ENCODE measurements at places on chromosomes 4 and X. TPM values are rescaled to one million over a fixed set of nuclear protein-coding genes. Genes with fewer than 3 reads are reported as not detected.
A peak's percentile ranks its signal among the peaks of the same experiment; 100 is the strongest.

- no peaks in the 10 kb centered on the region for H3K27me3 ChIP-seq
- no peak overlapping the region for H3K4me3 ChIP-seq
- H3K36me3 ChIP-seq: no peaks in the 10 kb centered on the region
- H3K27ac ChIP-seq: no peak overlapping the region
Measured at GRCh38 chrX:115687595-115687994, 126.6 kb downstream of the PLS3 start.

DNA sequence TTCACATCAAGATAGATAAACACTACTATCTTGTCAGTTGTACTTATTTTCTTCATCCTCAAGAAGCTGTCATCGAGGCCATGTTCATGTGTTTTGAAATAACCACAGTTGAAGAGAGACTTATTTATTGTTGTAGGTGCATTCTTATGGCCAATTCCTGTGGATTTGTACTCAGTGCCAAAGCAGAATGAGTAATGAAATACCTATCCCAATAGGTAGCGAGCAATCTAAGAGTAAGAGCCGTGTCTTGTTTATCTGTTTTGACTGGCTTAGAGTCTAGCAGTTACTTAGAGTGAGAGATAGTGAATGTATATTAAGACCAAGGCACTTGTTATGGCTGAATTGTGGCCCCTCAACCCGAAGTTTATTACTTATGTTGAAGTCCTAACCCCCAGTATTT, 631.0 kb upstream of the SPANXN1 start:
- no peak overlapping the region for H3K27ac ChIP-seq
- no peak for DNase-seq
- no peak overlapping the region for H3K4me3 ChIP-seq
- no peaks in the 10 kb centered on the region for H3K27me3 ChIP-seq
- no peaks in the 10 kb centered on the region for H3K36me3 ChIP-seq
- no peaks in the 10 kb centered on the region for H3K4me1 ChIP-seq

DNA sequence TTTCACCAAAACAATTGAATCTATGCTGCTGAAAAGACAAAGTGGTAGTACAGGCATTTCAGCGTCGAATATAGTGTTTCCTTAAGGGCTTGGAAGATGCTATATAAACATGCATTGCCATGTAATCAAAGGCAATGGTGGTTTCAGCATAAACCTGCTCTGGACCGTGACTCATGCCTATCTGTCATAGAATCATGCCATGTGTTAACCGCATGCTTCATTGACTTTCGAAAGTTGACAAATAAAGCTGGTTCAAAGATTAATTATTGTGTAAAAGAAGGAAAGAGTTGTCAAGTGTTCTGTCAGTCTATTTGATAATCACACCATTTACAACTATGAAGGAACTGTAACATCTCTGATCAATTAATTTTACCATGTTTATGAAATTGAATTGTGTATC, 83.2 kb downstream of the FUNDC1 start:
- H3K4me1 ChIP-seq: no peaks in the 10 kb centered on the region
- H3K4me3 ChIP-seq: no peak overlapping the region
- no peak overlapping the region for H3K27ac ChIP-seq
- no peaks in the 10 kb centered on the region for H3K27me3 ChIP-seq
- H3K36me3 ChIP-seq: no peaks in the 10 kb centered on the region

- no peak overlapping the region for H3K27ac ChIP-seq
- DNase-seq: no peak
- H3K27me3 ChIP-seq: peaks cover 20% of the 10 kb centered on the region
- H3K4me1 ChIP-seq: no peaks in the 10 kb centered on the region
- H3K36me3 ChIP-seq: no peaks in the 10 kb centered on the region
Measured at GRCh38 chr4:77500801-77501200, 104.8 kb upstream of the CXCL13 start.

DNA sequence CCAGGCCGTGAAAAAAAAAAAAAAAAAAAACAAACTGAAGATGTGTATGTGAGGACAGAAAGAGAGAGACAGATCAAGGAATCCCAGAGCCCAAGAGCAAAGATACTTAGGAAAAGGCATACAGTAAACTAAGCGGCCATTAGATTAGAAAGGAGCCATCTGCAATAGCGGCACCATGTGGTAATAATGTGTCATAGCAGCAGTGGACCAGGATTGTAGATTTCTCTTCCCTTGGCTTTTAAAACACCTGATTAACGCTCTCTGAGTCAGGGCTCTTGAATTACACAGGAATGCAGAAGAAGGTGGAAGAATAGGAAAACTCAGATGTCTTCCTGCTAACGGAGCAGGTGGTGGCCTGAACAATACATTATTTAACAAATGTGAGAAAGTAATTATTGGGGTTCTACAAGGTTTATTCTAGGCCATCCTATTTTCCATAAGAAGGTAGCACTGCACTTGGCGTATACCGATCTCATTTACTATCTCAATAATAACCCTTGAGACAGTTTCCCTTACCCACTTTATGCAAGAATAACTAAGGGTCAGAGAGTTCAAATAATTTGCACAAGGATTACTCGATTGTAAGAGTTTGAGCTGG, 182.7 kb downstream of the KCNIP4 start:
- DNase-seq: no peak
- peaks cover 6% of the 10 kb centered on the region for H3K4me1 ChIP-seq
- no peaks in the 10 kb centered on the region for H3K27me3 ChIP-seq
- H3K36me3 ChIP-seq: no peaks in the 10 kb centered on the region
- no peak overlapping the region for H3K4me3 ChIP-seq

DNA sequence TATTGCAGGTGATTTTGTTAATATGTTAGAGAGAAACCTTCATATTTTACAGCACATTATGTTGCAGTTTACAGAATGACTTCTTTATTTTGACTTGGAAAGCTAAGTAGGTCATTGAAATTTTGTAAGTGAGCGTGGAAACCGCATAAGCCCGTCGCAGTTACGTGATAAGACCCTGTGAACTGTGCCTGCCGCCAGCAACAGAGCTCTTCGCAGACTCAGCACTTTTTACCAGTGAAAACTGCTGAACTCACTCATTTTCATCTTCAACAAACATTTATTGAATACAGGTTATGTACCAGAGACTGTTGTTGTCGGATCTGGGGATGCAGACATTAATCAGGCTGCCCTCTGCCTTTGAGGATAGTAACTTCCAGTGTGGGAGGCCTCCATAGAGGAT, 355.7 kb downstream of the HS3ST1 start:
- H3K36me3 ChIP-seq: no peaks in the 10 kb centered on the region
- no peaks in the 10 kb centered on the region for H3K27me3 ChIP-seq
- no peak overlapping the region for H3K4me3 ChIP-seq
- H3K4me1 ChIP-seq: no peaks in the 10 kb centered on the region
- no peak overlapping the region for H3K27ac ChIP-seq

DNA sequence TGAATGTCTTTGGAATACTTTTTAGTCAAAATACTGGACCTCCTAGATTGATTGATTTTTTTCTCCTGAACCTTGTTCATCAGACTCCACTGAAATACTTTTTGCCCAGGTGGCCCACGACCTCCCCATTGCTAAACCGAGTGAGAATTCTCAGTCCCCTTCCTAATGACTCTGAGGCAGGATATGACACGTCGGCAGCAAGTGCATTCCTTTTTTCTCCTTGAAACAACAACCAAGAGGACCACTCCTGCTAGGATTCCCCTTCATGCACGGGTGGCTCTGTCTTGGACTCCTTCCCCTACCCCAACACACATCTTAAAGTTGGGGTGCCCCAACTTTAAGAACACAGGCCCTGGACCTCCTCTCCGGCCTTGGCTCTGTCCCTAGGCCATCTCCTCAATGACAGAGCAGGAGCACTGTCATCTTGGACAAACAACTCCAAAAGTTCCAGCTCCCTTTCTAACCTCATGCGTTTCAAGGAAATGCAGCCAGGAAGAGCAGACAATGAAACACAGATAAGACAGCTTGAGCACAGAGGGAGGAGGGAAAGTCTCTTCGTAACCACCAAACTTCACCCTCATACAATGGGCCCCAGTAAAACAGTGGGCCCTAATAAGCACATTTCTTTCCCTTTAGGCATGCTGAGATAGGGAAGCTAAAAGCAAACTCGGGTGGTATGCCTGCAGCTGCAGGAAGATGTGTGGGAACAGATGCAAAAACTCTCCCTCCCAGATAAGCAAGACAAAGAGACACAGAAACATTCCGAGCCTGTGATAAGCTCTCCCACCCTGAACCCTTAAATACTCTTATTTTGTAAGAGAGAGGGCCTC, 33.9 kb downstream of the ZBTB49 start:
- no peak overlapping the region for H3K27ac ChIP-seq
- H3K4me3 ChIP-seq: no peak overlapping the region
- H3K36me3 ChIP-seq: peaks cover 12% of the 10 kb centered on the region
- no peaks in the 10 kb centered on the region for H3K27me3 ChIP-seq

DNA sequence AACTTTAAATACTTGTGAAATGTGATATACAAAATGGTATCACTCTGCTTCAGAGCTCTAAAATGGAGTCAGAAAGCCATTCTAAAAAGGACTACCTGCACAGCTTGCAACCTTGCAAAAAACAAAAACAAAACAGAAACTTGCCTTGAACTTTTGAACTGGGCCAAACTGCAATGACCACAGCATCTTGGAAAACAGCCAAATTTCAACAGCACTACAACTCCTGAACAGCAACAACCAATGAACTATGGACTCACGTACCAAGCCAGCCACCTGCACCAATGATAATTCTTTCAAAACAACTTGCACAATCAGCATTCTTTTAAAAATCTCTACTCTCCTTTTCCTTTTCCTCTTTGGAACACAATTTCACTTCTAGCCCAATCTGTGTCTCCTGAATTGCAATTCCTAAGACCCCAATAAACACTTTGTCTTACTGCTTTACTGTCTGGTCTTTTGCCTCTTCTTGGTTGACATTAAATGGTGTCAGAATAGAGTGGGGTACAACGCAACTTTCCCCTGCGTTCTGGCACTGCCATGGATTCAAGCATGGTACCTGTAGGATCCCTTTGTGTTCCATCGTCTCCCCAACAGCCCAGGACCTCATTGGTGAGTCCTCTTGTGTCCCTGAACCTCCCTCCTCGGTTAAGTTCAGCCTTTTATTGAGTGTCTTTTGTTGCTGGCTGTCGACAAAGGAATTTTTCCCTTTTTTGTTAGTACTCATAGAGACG, 35.7 kb upstream of the FMR1 start:
- no peaks in the 10 kb centered on the region for H3K27me3 ChIP-seq
- DNase-seq: no peak
- no peak overlapping the region for H3K4me3 ChIP-seq
- no peaks in the 10 kb centered on the region for H3K4me1 ChIP-seq
- H3K36me3 ChIP-seq: no peaks in the 10 kb centered on the region
- no peak overlapping the region for H3K27ac ChIP-seq

DNA sequence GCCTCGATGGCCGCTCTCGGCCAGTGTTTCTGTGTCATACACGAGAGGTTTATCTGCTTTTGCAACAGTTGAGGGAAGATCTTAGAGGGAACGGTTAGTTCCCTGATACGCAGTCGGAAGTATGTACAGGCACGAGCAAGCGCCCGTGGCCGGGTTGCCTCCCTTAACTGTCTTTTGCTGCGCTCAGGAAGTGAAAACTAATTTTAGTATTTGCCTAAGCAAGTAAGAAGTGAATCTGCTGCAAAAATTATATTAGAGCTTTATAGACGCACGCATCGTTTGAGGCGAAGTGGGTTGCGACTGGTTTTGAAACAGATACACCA, 695 bp downstream of the MTM1 start:
- H3K27me3 ChIP-seq: no peaks in the 10 kb centered on the region
- no peaks in the 10 kb centered on the region for H3K36me3 ChIP-seq
- H3K4me3 ChIP-seq: peak overlapping the region; percentile 82
- peak; percentile 39 for DNase-seq
- H3K4me1 ChIP-seq: peaks cover 41% of the 10 kb centered on the region

DNA sequence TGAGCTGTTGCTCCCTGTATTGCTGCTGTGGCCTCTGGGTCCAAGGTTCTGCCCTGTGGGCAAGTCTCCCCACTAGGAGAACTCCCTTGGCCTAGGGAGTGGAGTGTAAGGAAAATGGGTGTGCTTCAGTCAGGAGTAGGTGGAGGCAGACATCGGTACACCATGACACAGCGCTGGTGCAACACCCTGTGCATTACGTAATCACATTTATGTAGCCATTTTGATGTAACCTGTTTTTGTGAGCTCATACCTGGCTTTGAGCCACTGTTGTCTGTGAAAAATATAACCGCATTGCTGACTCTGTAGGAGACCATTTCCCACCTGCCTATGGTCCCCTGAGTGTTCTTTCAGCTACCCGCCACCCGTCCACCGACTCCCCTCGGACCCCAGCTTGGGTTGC, 700.5 kb upstream of the AGA start:
- no peak overlapping the region for H3K27ac ChIP-seq
- no peaks in the 10 kb centered on the region for H3K27me3 ChIP-seq
- no peak for DNase-seq
- no peaks in the 10 kb centered on the region for H3K36me3 ChIP-seq
- no peaks in the 10 kb centered on the region for H3K4me1 ChIP-seq

Gene CSAG3
- not detected for total RNA-seq

DNA sequence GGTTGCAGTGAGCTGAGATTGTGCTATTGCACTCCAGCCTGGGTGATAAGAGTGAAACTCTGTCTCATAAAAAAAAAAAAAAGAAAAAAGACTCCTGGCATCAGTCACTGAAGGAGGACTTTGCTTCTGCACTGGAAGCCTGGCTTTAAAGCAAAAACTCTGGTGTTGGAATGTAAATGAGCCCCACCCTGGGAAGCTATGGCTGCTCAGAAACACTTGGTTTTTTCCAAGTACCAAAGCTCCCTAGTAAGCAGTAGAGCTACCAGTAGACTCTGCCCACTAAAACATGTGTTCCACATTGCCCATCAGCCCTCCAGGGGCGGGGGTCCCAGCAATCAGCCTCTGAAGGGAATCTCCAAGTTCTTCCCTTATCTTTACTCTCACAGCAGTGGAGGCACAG, 154.4 kb downstream of the SHROOM3 start:
- no peak for DNase-seq
- H3K27me3 ChIP-seq: peaks cover 45% of the 10 kb centered on the region
- H3K4me1 ChIP-seq: no peaks in the 10 kb centered on the region
- no peak overlapping the region for H3K27ac ChIP-seq
- H3K36me3 ChIP-seq: no peaks in the 10 kb centered on the region

Gene H2BW2
- not detected for total RNA-seq

DNA sequence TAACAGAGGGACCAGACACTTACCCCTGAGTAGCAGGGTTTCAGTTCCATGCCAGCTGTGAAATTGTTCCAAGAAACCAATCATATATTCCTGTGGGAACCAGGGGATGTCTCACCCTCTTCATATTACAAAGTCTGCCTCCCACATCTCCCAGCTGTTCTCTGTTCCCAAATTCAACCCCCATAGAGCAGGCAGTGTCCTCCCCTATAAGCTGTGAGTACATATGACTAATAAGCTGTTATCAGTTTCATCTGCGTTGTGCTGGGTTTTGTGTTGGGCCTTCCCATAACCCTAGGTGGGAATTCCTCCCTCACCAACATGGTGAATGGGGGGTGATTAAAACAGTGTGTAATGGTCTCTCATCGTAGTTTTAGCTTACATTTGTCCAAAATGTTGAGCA, 41.0 kb downstream of the CEP44 start:
- H3K27ac ChIP-seq: no peak overlapping the region
- H3K4me1 ChIP-seq: no peaks in the 10 kb centered on the region
- H3K36me3 ChIP-seq: no peaks in the 10 kb centered on the region
- DNase-seq: no peak

Gene UBL4A
- total RNA-seq: 55.5 TPM

Gene PPBP
- total RNA-seq: not detected

- H3K27ac ChIP-seq: no peak overlapping the region
- peaks cover 28% of the 10 kb centered on the region for H3K4me1 ChIP-seq
- H3K36me3 ChIP-seq: peaks cover 61% of the 10 kb centered on the region
- H3K27me3 ChIP-seq: no peaks in the 10 kb centered on the region
Measured at GRCh38 chrX:1488745-1489144, 36.0 kb upstream of the ASMTL start.

Gene PLP1
- not detected for total RNA-seq

Gene H2AZ1
- 466 TPM for total RNA-seq

Gene INTU
- not detected for total RNA-seq

Gene CBLL2
- not detected for total RNA-seq

All from activated T-helper 2 cell treated with anti-CD3 and anti-CD28 coated beads, Interferon-gamma antibody, Interleukin-2, Interleukin-4, amounts not matched to agents 10 μg/mL and 5 μg/mL and 100 μg/mL, durations not matched to agents 14 hours and 24 hours and 36 hours (primary cell).